ENCODE measurements at places on chromosomes 5 and 9.

- DNase-seq, result no peak
These were observed 9.6 kb upstream of the BICD2 start for GRCh38 chr9:92774274-92774673.

- no peak for DNase-seq
These were observed 800.6 kb upstream of the CDH6 start for GRCh38 chr5:30392897-30393296.

GRCh38 chr5:116216246-116216645 lies 131.4 kb downstream of the COMMD10 start:
- DNase-seq, result no peak

- DNase-seq, result no peak
These were observed 359.8 kb upstream of the FAM174A start for GRCh38 chr5:100175346-100175745.

- DNase-seq, result no peak
These were observed 286.8 kb upstream of the RPS23 start for GRCh38 chr5:82564963-82565362.

DNA sequence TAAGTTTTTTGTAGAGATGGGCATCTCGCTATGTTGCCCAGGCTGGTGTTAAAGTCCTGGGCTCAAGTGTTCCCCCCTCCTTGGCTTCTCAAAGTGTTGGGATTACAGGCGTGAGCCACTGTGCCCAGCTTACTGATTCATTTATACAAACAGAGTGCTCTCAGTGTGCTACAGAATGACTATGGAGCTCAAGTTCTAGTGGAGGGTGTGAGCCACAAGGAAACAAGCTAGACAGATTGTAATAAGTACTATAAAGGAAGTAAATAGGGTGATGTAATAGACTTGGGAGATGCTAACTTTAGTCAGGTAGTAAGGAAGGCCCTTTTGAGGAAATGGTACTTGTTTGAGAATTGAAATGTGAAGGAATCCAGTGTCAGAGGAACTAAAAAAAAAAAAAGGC lies 1.7 kb upstream of the TMEM267 start:
- no peak for DNase-seq

GRCh38 chr5:167985373-167985772 lies 306.1 kb upstream of the WWC1 start:
- DNase-seq, result no peak

DNA sequence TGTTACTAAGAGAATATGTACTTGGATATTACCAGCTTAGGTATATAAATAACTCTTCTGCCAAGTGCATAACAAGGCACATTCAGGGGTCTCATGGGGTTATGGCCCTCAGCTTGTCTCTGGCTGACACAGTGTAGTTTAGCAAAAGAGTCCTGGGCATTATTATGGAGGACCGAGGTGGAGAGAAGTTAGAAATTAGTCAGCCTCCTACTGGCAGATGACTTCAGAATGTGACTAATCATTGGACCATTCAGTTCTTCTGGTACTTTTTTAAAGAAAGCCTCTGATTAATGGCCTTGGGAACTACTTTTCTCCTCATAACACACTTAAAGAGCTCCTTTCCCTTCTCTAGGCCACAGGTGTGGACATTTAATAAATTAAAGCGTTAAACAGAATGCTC lies 178.9 kb downstream of the SH3GL2 start:
- DNase-seq, result no peak

DNA sequence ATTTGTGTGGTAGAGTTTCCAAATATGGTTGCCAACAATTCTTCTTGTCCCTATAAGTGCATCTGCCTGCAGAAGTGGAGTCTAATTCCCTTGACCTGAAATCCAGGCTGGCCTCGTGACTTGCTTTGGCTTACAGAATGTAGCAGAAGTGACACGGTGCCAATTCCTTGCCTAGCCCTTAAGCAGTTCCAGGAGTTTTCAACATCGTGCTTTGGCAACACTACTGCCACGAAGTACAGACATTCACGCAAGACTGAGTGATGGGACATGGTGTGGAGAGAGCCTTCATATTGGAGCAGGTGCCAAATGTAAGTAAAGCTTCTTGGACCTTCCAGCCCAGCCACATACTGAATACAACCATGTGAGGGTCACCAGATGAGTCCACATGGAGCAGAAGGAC lies 92.9 kb upstream of the NEK6 start:
- DNase-seq, result no peak

DNA sequence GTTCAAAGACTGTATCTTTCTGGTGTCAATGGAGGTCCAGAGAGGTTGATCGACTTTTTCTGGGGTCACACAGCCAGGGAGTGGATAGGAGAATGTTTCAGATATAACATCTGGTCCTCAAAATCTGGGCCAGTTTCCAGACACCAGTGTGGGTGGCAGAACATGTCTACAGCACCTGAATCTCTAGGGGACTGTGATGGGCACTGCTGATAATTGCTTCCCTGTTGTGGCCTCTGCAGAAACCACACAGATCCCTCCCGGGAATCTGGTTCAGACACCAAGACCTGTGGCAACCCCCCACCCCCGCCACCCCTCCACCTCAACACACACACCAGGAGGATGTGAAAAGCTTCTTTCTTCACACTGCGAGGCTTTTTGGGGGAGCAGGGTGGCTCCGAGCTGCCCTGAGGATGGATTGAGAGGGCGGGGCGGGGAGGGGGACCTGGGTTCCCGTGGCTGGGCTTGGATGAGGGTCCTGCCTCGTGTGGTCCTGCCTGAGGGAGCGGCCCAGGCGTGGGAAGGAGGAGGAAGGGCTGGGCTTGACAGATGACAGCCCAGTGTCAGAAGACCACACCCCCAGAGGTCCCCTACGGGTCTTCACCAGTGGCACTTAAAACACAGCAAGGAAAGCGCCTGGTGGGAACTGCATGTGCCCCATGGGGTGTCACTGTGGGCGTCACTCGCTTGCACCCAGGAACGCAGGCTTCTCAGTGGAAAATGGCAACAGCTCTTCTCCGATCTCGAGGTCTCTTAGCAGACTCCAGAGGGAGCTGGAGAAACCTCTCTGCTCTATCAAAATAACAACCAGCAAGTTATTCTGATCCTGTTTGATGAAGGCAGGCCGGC lies 55.2 kb downstream of the TRIP13 start:
- no peak for DNase-seq

DNA sequence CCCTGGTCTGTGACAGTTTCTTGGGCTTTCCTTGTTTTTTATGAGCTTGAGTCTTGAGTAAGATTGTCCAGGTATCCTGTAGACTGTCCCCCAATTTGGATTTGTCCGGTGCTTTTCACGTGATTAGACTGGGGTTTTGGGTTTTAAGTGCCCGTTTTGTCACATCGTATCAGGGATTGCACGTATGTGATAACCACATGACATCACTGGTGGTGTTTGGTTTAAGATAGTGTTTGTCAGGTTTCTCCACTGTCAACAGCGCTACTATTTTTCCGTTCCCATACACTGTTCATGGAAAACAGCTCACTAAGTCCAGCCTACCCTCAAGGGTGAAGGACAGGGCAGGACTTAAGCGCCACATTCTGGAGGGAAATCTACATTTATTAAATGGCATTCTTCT lies 39.7 kb downstream of the LMNB1 start:
- DNase-seq, result no peak

GRCh38 chr5:5634817-5635216 lies 212.3 kb downstream of the ICE1 start:
- no peak for DNase-seq

DNA sequence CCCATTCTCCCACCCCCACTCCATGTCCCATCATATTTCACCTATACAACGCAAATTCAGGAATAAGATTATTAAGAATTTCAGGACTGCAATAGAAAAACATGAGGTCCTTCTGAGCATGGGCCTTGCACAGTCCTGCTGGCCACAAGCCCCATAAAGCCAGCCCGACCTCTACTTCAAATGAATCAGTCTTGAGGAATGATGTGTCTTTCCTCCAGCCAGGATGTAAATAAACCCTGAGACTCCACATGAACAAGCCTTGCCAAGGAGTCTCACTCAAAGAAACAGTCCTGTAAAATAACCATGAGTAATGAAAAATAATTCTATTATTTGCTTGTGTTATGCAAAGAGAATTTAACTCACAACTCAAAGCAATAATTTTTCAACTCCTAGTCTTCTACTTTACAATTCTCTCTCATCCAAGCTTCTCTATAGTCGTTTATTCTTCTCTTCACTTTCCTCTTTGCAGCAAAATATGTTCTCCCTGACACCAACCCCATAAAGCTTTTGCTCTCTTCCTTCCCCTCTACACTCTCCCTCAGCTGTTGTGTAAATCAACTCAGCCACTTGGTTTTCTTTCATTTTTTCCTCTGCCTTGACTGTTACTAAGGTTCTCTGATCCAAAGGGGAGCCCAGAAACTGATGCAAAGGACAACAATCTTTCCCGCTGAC lies 140.1 kb upstream of the MOCS2 start:
- DNase-seq, result no peak

- no peak for DNase-seq
These were observed 122.9 kb upstream of the DAB2 start for GRCh38 chr5:39547553-39548154.

DNA sequence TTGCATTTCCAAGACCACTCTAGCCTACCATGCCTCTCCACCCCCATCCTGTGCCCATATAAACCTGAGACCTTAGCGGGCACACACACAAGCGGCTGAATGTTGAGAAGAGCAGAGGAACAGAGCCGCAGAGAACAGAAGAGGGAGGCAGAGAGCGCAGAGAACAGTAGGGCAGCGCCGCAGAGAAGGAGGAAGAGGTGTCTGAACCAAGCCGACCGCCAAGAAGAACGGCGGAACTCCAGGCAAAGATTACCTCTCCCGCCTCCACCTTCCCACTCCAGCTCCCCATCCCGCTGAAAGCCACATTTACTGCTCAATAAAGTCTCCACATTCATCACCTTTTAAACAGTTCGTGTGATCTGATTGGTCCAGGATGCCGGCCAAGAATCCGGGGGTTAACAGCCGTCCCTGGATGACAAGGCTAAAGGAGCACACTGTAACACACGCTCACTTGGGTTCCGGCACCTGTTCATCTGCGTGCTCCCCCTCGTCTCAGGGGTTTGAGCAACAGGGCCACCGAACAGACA lies 33.2 kb downstream of the GRIN3A start:
- peak; percentile 9 for DNase-seq

Data from activated T-cell treated with anti-CD3 and anti-CD28 coated beads, Interleukin-2, amount 50 U/mL, for 4 hours (primary cell).